ENCODE measurements at places on chromosomes 16 and 17.

- peaks cover 21% of the 10 kb centered on the region for H3K4me1 ChIP-seq
- H3K27me3 ChIP-seq, result peaks cover 2% of the 10 kb centered on the region
- peaks cover 3% of the 10 kb centered on the region for H3K36me3 ChIP-seq
- DNase-seq, result peak; percentile 71
- peak overlapping the region; percentile 79 for H3K4me3 ChIP-seq
- H3K27ac ChIP-seq, result peak overlapping the region; percentile 75
Observed at GRCh38 chr16:67537270-67537635, 8.6 kb downstream of the RIPOR1 start.

DNA sequence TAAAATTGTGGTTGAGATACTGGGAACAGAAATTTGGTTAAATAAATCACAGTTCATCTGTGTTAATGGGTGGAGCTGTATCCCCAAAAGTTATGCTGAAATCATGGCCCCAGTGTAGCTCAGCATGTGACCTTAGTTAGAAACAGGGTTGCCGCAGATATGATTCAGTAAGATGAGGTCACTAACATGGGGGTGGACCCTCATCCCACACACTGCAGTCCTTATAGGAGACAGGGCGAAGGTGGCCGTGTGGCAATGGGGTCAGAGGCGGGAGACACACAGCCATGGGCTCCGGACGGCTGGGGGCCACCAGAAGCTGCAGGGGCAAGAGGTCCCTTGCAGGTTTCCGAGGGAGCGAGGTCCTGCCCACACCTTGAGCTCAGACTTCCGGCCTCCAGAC is 10.7 kb downstream of the GALNS start:
- no peak for DNase-seq
- H3K27me3 ChIP-seq, result no peaks in the 10 kb centered on the region
- H3K4me1 ChIP-seq, result no peaks in the 10 kb centered on the region
- no peaks in the 10 kb centered on the region for H3K36me3 ChIP-seq

DNA sequence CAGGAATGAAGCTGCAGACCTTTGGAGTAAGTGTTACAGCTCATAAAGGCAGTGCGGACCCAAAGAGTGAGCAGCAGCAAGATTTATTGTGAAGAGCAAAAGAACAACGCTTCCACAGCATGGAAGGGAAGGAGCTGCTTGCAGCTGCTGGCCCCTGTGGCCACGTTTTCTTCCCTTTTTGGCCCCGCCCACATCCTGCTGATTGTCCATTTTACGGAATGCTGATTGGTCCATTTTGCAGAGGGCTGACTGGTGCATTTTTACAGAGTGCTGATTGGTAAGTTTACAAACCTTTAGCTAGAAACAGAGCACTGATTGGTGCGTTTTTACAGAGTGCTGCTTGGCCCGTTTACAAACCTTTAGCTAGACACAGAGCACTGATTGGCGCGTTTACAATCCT is 841.5 kb downstream of the CDH11 start:
- H3K27me3 ChIP-seq, result no peaks in the 10 kb centered on the region
- H3K4me3 ChIP-seq, result no peak overlapping the region
- no peaks in the 10 kb centered on the region for H3K4me1 ChIP-seq
- no peak for DNase-seq
- H3K27ac ChIP-seq, result no peak overlapping the region

DNA sequence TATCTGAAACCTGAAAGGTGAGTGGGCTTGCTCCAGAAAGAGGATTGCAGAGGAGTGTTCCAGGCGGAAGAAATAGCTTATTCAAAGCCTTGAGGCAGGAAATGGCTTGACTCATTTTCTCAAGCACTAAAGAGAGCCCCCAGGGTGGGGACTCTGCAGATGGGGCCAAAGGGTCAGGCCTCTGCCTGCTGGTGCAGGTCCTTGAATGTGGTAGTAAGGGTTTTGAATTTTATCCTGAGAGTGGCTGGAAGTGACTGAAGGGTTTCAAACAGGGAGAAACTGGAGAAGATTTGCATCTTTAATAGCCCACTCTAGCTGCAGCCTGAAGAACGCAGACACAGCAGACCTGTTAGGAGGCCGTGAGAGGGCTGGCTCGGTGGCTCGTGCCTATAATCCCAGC is 144.4 kb downstream of the CCT6B start:
- no peaks in the 10 kb centered on the region for H3K27me3 ChIP-seq
- H3K4me1 ChIP-seq, result peaks cover 14% of the 10 kb centered on the region
- no peaks in the 10 kb centered on the region for H3K36me3 ChIP-seq
- DNase-seq, result no peak
- no peak overlapping the region for H3K27ac ChIP-seq

- H3K4me3 ChIP-seq, result no peak overlapping the region
- H3K27me3 ChIP-seq, result no peaks in the 10 kb centered on the region
Observed at GRCh38 chr17:82835122-82835521, 4.7 kb downstream of the ZNF750 start.

DNA sequence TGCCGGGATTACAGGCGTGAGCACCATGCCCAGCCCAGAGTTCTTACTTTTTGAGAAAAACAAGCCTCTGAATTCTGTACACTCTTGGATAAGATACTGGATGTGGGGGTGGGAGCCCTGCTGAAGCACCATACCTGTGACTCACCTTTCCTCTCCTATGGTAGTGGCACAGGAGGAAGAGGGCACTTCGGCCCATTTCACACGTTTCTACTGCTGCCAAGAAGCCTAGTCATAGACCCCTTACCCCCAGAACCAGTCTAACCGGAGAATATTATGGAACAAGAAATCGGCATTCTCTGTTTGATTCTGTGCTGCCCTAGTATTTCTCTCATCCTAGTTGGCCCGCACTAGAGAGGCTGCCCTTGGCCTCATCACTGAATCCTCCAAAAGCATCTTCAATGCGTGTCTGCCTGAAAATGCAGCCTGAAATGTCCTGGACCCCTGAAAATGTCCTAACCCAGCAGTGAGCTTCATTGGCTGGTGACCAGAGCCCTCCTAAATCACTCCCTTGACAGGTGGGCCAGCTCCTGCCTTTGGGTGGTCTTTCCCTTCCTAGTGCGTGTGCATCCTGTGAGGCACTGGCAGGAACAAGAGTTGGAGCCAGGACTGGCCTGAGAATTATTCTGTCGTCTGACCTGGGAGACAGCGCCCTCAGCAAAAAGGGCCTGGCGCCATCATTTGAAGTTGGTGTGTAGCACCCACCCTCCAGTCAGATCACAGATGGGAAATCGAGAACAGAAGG is 37.9 kb downstream of the NDEL1 start:
- no peaks in the 10 kb centered on the region for H3K4me1 ChIP-seq
- H3K36me3 ChIP-seq, result peaks cover 30% of the 10 kb centered on the region
- no peaks in the 10 kb centered on the region for H3K27me3 ChIP-seq
- H3K27ac ChIP-seq, result no peak overlapping the region
- H3K4me3 ChIP-seq, result no peak overlapping the region

DNA sequence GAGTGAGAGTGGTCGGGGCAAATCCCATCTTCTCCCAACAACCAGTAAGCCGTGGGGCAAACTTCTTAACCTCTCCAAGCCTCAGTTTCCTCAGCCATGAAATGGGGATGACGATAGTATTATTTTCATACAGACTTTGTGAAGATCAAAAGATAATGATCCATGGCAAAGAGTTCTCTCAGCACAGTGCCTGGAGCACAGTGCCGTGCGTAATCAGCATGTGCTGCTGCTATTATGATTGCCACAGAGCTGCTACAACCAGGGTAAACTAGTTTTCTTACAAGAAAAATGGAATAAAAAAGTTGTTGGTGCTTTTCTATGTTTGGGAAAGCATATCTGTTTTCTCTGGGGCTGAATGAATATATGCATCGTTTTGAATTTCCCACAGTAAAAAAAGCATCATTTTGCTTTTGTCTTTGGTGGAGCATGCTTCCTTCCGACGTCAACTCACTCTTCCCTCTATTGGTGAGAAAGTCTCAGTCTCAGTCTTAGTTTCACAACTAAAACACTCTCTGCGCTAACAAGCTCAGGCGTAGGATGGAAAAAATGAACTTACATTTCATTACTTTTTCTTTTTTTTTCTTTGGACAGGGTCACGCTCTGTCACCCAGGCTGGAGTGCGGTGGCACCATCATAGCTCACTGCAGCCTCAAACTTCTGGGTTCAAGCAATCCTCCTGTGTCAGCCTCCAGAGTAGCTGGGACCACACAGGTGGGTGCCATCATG is 37.2 kb downstream of the CDK5R1 start:
- peak overlapping the region; percentile 42 for H3K4me3 ChIP-seq
- peaks cover 68% of the 10 kb centered on the region for H3K4me1 ChIP-seq
- H3K27ac ChIP-seq, result peak overlapping the region; percentile 99
- H3K27me3 ChIP-seq, result no peaks in the 10 kb centered on the region

DNA sequence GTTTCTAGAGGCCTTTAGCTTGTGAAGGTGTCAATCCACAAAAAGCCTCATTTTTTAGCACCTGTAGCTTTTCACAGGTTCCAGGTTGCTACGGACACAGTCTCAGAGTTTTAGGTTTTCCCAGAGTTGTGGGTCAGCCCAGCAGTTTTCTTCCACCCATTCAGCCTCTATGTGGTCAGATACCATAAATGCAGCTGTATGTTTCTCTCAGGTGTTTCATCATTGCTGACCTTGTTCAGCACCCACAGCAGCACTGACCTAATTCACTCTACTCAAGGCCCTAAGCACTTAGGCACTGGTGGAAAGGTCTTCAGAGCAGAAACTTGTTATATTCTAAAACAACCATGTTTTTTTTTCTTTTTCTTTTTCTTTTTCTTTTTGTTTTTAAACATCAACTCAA is 15.0 kb upstream of the SPACA3 start:
- no peaks in the 10 kb centered on the region for H3K36me3 ChIP-seq
- no peak overlapping the region for H3K4me3 ChIP-seq
- H3K27ac ChIP-seq, result no peak overlapping the region
- peaks cover 3% of the 10 kb centered on the region for H3K27me3 ChIP-seq

GRCh38 chr17:50180111-50180510 is 14.3 kb downstream of the SGCA start:
- H3K27me3 ChIP-seq, result no peaks in the 10 kb centered on the region
- H3K4me3 ChIP-seq, result no peak overlapping the region
- H3K36me3 ChIP-seq, result no peaks in the 10 kb centered on the region
- peaks cover 27% of the 10 kb centered on the region for H3K4me1 ChIP-seq

DNA sequence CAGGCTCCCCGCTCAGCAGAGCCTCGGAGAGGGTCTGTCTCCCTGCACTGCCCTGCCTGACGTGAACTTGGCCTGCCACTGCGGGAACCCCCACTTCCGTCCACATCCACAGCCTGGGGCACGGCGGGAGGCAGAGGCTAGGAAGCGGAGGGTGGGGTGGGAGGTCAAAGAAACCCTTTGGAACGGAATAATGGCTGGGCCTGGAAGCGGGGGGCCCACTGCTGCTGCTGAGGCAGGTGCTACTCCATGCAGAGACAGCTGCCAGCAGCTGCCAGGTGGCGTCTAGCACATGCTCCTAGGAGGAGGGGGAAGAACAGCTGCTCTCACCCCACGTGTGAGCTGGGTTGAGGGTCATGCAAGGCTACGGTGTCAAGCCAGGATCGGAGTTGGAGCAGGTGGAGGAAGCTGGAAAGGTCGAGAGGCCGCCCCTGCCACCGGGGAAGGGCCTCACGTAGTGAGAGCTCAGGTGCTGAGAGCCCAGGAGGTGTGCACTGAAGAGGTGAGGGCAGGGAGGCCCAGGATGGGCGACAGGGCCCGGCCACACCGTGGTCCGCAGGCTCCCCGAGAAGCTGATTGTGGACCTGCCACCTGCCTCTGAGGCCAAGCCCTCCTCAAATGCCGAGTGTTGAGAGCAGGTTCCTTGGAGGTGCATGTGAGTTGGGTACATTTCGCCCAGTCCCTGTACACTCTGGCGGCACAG is 9.8 kb downstream of the FSCN2 start:
- H3K4me3 ChIP-seq, result no peak overlapping the region
- H3K4me1 ChIP-seq, result peaks cover 1% of the 10 kb centered on the region
- H3K36me3 ChIP-seq, result peaks cover 8% of the 10 kb centered on the region

DNA sequence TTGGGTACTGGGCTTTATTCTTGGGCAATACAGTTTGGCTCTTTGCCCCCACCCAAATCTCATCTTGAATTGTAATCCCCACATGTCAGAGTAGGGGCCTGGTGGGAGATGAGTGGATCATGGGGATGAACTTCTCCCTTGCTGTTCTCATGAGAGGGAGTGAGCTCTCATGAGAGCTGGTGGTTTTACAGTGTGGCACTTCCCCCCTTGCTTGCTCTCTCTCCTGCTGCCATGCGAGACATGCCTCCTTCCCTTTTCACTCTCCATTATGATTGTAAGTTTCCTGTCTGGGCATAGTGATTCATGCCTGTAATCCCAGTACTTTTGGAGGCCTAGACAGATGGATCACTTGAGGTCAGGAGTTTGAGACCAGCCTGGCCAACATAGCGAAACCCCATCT is 18.1 kb upstream of the CNEP1R1 start:
- H3K36me3 ChIP-seq, result no peaks in the 10 kb centered on the region
- H3K4me1 ChIP-seq, result no peaks in the 10 kb centered on the region
- no peak for DNase-seq
- H3K4me3 ChIP-seq, result no peak overlapping the region

DNA sequence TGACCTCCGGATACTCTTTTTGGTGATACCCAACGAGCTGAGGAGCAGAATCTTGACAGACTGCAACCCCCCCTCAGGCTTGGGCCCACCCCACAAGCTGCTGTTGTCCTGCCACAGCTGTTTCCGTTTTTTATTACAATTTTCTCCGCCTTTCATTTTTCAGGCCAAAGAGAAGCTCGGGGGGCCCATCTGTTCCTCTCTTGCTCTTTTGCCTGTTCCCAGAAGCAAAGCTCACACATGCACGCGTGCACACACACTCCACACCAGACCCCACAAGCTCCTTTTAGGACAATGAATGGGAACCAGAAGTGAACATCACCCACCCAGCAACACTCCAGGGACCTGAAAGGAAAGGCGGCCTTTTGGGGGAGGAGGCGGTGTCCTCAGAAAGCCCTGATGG is 16.3 kb downstream of the SOX9 start:
- no peak overlapping the region for H3K4me3 ChIP-seq
- H3K27ac ChIP-seq, result no peak overlapping the region
- H3K36me3 ChIP-seq, result no peaks in the 10 kb centered on the region
- peaks cover 22% of the 10 kb centered on the region for H3K27me3 ChIP-seq
- H3K4me1 ChIP-seq, result no peaks in the 10 kb centered on the region
- no peak for DNase-seq

DNA sequence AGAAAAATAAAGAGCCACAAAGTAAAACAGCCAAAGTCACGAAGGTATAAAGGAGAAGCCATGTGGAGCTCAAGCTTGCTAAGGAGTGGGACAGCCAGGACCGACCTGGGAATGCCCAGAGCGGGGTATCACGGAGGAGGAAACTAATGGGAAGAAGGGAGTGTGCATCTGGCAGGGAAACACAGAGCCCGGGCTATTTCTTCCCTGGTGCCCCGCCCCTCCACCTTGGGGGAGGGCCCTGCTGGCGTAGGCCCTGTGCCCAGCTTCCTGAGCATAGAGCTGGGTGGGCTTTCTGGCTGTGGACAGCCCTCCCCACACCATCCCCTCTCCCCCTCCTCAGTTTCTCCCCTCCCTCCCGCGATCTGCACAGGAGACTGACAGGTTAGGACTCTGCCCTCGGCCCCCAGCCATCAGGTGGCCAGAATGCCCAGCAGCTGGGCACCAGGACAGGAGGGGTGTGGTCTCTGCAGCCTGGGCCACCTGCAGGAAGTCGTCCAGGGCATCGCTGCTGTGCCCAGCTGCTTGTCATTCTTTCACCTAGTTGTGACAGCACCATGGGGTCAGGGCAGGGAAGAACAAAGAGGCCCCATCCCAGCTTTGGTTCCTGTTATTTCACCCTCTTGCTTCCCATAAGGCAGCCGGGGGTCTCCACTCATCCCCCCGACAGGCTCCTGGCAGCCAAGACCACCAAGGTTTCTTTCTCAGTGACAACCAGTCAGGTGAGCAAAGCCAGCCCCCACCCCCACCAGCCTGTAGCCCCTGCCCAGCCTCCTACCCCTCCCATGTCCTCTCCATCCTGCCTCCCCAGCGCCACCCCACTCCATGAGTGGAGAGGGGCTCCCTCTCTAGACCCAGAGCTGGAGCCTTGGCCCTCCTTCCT is 7.1 kb upstream of the DCAF7 start:
- no peak for DNase-seq
- no peak overlapping the region for H3K4me3 ChIP-seq
- H3K27ac ChIP-seq, result no peak overlapping the region
- peaks cover 16% of the 10 kb centered on the region for H3K27me3 ChIP-seq
